ENCODE measurements at places on chromosomes 3 and 15.

GRCh38 chr3:149464542-149465328 is 9.8 kb upstream of the TM4SF4 start:
- DNase-seq = no peak

DNA sequence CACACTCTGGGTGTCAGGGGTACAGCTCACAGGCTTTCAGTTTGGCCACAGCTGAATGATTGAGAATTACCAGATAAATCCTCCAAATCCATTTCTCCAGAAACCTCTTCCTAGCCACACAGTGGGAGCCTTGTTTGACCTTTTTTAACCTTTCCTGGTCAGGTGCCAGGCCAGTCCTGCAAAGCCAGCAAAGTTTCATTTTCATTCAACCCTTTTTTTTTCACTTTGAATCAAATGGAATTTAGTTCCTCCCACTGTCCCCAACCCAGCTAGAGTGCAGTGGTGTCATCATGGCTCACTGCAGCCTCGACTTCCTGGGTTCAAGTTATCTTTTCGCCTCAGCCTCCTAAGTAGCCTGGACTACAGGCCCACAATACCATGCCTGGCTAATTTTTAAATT is 67.8 kb downstream of the NSUN3 start:
- DNase-seq = no peak

GRCh38 chr3:114274929-114275328 is 18.9 kb upstream of the TIGIT start:
- DNase-seq = no peak

- DNase-seq = no peak
These were observed 254.5 kb downstream of the NEK10 start for GRCh38 chr3:27114684-27115083.

DNA sequence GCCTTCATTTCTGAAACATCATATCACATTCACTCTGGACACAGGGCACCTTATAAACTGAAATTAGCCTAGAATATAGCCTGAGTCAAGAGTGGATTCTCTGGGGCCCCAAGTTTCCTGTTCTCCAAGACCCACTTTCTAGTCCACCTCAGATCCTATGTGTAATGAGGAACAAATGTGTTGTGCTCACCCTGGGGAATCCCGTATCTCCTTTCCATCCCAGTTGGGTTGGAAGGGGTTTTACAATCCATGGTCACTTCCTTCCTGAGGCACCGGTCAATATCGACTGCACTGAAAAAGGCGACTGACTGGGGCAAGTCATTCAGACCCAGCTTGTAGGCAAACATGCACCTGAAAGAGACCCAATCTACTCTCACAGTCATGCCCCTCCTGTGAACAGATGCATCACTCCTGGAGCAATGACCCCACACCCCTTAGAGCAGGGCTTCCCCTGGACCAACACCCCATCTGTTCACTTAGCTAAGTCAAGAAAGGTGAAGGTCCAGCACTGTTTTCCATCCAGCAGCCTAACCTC is 17.4 kb downstream of the POLG start:
- no peak for DNase-seq

GRCh38 chr3:191120447-191121298 is 78.4 kb upstream of the OSTN start:
- no peak for DNase-seq

GRCh38 chr15:67227431-67227830 is 27.0 kb downstream of the AAGAB start:
- no peak for DNase-seq

GRCh38 chr3:122055215-122055614 is at the start of gene CD86:
CD86 (plus strand) TSS chr3:122055362; CDS start chr3:122055490, 128 bp downstream.
- DNase-seq = no peak

DNA sequence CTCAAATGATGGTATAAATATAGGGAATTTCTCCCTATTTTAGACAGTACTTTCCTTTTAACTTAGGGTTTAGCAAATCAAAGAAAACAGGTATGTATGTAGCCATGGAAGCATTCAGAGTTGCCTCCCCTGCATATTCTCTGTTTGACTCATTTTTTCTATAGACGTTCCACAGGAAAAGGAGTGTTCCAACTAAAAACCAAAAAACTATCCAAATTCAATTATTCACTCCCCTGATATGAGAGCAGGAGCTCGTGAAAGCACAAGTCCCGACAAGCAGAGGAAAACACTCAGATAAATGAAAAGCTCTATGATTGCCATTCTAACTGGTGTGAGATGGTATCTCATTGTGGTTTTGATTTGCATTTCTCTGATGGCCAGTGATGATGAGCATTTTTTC is 119.5 kb downstream of the FRMD5 start:
- no peak for DNase-seq

DNA sequence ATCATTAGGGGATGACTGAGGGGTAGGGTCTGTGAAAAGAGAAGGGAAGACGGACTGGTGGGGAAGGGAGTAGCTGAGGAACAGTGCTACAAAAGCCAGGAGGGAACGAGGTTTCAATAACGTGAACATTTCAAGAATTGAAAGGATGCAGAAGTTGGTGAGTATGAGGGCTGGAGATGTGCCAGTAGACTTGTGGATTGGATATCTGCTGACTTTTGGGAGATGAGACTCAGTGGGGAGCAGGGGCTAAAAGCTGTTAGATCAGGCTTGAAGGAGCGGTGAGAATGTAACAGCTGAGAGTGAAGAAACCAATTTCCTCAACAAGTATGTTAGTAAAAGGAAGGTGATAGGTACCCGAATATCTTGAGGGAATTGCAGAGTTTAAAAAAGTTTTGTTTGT is 65.2 kb downstream of the GTPBP8 start:
- no peak for DNase-seq
